ENCODE measurements at places on chromosomes 13 and 19. TPM values are rescaled to one million over a fixed set of nuclear protein-coding genes. Genes with fewer than 3 reads are reported as not detected.

The S1PR5 gene
- not detected for total RNA-seq

The DNAAF3 gene
- total RNA-seq = 0.18 TPM

The MYO1F gene
- 0.37 TPM for total RNA-seq

The RAB3A gene
- 1.2 TPM for total RNA-seq

The TSEN34 gene
- total RNA-seq = 85.4 TPM

The MBD3L3 gene
- total RNA-seq = not detected

The KLC3 gene
- total RNA-seq = 0.37 TPM

DNA sequence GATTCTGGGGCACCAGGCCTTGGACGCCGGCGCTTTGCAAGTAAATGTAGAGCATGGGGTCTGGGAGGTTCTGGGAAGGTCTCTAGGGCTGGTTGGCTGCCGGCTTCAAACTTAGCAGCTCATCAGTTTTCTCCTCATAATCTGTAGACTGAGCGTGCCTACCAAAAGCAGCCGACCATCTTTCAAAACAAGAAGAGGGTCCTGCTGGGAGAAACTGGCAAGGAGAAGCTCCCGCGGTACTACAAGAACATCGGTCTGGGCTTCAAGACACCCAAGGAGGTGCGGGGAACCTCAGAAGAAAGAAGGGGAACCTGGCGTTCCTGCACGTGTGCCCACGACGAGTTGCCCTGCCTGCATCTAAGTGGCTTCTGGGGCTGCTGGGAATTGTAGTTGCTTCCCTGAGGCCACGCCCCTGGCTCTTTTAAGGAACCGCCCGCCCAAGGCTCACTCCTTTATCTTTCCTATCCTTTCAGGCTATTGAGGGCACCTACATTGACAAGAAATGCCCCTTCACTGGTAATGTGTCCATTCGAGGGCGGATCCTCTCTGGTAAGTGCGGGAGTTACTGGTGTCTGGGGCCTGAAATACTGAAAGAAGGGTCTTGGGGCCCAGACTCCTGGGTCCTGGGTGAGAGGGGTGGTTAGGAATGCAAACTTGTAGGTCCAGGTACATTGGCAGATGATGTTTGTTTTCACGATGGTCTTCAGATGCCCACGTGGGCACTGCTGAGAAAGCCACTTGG is 984 bp downstream of the RPS11 start:
- H3K27ac ChIP-seq = peak overlapping the region; percentile 71
- peak overlapping the region; percentile 56 for H3K4me3 ChIP-seq
- H3K36me3 ChIP-seq = peaks cover 54% of the 10 kb centered on the region
- H3K27me3 ChIP-seq = no peaks in the 10 kb centered on the region
- H3K4me1 ChIP-seq = peaks cover 15% of the 10 kb centered on the region

- peak; percentile 39 for DNase-seq
- H3K4me3 ChIP-seq = no peak overlapping the region
- no peak overlapping the region for H3K27ac ChIP-seq
Observed at GRCh38 chr13:31725841-31726240, 13.5 kb upstream of the RXFP2 start.

- no peak for DNase-seq
- no peak overlapping the region for H3K27ac ChIP-seq
- H3K27me3 ChIP-seq = no peaks in the 10 kb centered on the region
Observed at GRCh38 chr19:11166281-11167142, 10.9 kb upstream of the SPC24 start.

GRCh38 chr13:80361883-80362327 is 21.0 kb upstream of the SPRY2 start:
- peak; percentile 56 for DNase-seq
- H3K27ac ChIP-seq = no peak overlapping the region
- no peaks in the 10 kb centered on the region for H3K27me3 ChIP-seq
- no peaks in the 10 kb centered on the region for H3K4me1 ChIP-seq
- H3K36me3 ChIP-seq = no peaks in the 10 kb centered on the region

GRCh38 chr13:45206340-45206739 is 5.5 kb upstream of the KCTD4 start:
- no peaks in the 10 kb centered on the region for H3K27me3 ChIP-seq
- peak overlapping the region; percentile 78 for H3K27ac ChIP-seq
- peak; percentile 77 for DNase-seq

- DNase-seq = no peak
- H3K4me3 ChIP-seq = no peak overlapping the region
- H3K4me1 ChIP-seq = peaks cover 21% of the 10 kb centered on the region
- H3K27ac ChIP-seq = no peak overlapping the region
Observed at GRCh38 chr13:33636955-33637670, 180.8 kb upstream of the RFC3 start.

DNA sequence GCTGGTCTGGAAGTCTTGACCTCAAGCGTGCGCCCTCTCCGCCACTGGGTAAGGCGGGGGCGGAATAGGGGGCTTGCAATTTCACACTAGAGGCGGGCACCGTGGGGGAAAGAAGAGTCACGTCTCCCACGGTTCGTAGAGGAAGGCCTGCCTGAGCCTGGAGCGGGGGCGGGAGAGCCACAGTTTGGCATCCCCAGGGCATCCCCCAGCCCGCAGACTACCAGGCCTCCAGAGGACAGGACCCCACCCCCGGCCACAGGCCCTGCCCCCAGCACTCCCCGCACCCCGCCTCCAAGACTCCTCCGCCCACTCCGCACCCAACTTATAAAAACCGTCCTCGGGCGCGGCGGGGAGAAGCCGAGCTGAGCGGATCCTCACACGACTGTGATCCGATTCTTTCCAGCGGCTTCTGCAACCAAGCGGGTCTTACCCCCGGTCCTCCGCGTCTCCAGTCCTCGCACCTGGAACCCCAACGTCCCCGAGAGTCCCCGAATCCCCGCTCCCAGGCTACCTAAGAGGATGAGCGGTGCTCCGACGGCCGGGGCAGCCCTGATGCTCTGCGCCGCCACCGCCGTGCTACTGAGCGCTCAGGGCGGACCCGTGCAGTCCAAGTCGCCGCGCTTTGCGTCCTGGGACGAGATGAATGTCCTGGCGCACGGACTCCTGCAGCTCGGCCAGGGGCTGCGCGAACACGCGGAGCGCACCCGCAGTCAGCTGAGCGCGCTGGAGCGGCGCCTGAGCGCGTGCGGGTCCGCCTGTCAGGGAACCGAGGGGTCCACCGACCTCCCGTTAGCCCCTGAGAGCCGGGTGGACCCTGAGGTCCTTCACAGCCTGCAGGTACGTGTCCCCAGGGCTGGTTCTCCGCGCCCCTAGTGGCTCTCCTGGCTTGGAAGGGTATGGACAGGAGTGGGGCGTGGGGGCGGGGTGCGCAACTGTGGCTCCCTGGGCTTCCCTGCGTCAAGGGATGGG is at the start of gene ANGPTL4:
Gene ANGPTL4 (plus strand): TSS at position 353 of the 969 bp plus-strand sequence. CDS start 167 bp downstream, at position 520.
- peak; percentile 77 for DNase-seq
- peak within 1 kb of the TSS; percentile 39 for H3K4me3 ChIP-seq
- peaks cover 43% of the 10 kb centered on the region for H3K4me1 ChIP-seq
- H3K36me3 ChIP-seq = no peaks in the 10 kb centered on the region
- H3K27ac ChIP-seq = peak within 1 kb of the TSS; percentile 30

DNA sequence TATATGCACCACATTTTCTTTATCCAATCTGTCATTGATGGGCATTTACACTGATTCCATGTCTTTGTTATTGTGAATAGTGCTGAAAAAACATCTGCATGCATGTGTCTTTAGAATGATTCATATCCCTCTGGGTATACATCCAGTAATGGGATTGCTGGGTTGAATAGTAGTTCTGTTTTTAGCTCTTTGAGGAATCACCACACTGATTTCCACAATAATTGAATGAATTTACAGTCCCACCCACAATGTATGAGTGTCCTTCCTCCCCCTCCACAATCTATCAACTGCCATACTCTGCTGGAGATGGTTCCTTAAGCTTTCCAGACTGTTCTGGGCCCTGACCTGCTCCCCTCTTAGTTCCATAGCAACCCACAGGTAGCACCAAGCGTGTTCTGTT is 667.0 kb downstream of the LIG4 start:
- H3K27me3 ChIP-seq = no peaks in the 10 kb centered on the region
- DNase-seq = no peak
- H3K27ac ChIP-seq = no peak overlapping the region

- DNase-seq = no peak
- no peaks in the 10 kb centered on the region for H3K4me1 ChIP-seq
- no peak overlapping the region for H3K4me3 ChIP-seq
- no peaks in the 10 kb centered on the region for H3K36me3 ChIP-seq
- no peaks in the 10 kb centered on the region for H3K27me3 ChIP-seq
Observed at GRCh38 chr13:95181586-95181985, 119.7 kb downstream of the ABCC4 start.

GRCh38 chr13:103931331-103931845 is 865.2 kb upstream of the SLC10A2 start:
- no peak overlapping the region for H3K27ac ChIP-seq
- H3K4me3 ChIP-seq = no peak overlapping the region
- DNase-seq = no peak

DNA sequence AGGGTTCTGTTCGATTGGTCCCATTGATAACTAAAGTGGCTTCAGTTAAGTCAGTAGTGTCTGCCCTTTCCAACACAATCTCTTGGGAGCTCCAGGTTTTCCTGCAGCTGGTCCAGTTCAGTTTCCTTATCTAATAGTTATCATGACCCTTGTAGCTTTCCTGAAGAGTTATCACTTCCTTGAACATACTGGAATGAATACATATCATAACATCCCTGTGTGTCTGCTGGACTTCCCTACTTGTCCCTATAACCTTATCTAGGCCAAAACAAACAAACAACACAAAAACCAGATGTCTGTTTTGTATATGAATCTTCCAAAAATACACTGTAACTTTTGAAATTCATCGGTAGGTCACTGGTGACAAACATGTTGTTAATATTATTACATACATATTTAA is 167.6 kb downstream of the DCT start:
- H3K27ac ChIP-seq = 0 out of 2 replicates have a peak overlapping the region, but pooled peaks have one; percentile 93
- no peaks in the 10 kb centered on the region for H3K27me3 ChIP-seq
- DNase-seq = no peak
- H3K36me3 ChIP-seq = no peaks in the 10 kb centered on the region
- peaks cover 34% of the 10 kb centered on the region for H3K4me1 ChIP-seq

- no peaks in the 10 kb centered on the region for H3K27me3 ChIP-seq
- peaks cover 29% of the 10 kb centered on the region for H3K4me1 ChIP-seq
- peak overlapping the region; percentile 23 for H3K27ac ChIP-seq
- H3K36me3 ChIP-seq = no peaks in the 10 kb centered on the region
- peak; percentile 36 for DNase-seq
- no peak overlapping the region for H3K4me3 ChIP-seq
Observed at GRCh38 chr13:40589285-40590109, 76.9 kb downstream of the FOXO1 start.

- no peaks in the 10 kb centered on the region for H3K36me3 ChIP-seq
- peaks cover 27% of the 10 kb centered on the region for H3K27me3 ChIP-seq
- no peak for DNase-seq
- peaks cover 16% of the 10 kb centered on the region for H3K4me1 ChIP-seq
- H3K4me3 ChIP-seq = no peak overlapping the region
- no peak overlapping the region for H3K27ac ChIP-seq
Observed at GRCh38 chr19:5338656-5339197, 1.9 kb downstream of the PTPRS start.

GRCh38 chr19:33186431-33187182 is 7.5 kb upstream of the LRP3 start:
- peaks cover 11% of the 10 kb centered on the region for H3K27me3 ChIP-seq
- DNase-seq = no peak
- H3K4me3 ChIP-seq = no peak overlapping the region
- H3K4me1 ChIP-seq = no peaks in the 10 kb centered on the region

- peaks cover 64% of the 10 kb centered on the region for H3K27me3 ChIP-seq
- H3K4me1 ChIP-seq = no peaks in the 10 kb centered on the region
- H3K27ac ChIP-seq = no peak overlapping the region
- no peaks in the 10 kb centered on the region for H3K36me3 ChIP-seq
- no peak overlapping the region for H3K4me3 ChIP-seq
Observed at GRCh38 chr19:4284176-4284958, 5.3 kb downstream of the SHD start.

- no peak overlapping the region for H3K27ac ChIP-seq
- H3K36me3 ChIP-seq = peaks cover 3% of the 10 kb centered on the region
- no peak overlapping the region for H3K4me3 ChIP-seq
- no peaks in the 10 kb centered on the region for H3K27me3 ChIP-seq
Observed at GRCh38 chr13:48535766-48536165, 2.9 kb upstream of the RCBTB2 start.

DNA sequence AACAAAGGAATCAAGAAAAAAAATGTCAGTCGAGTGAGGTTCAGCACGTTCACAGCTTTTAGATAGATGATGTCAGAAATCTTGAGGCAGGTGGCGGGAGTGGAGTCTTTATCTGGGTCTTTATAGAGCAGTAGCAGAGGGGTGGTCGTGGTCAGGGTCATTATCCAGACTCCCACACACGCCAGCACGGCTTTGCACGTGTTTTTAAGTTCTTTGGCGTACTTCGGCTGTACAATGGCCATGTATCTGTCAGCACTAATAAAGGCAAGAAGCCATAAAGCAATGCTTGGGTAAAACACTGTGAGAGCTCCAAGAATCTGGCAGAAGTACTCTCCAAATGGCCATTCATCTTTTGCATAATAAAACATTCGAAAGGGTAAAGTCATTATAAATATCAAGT is 2.9 kb downstream of the GPR18 start:
- DNase-seq = peak; percentile 67
- peaks cover 28% of the 10 kb centered on the region for H3K36me3 ChIP-seq
- no peak overlapping the region for H3K27ac ChIP-seq
- peaks cover under 1% of the 10 kb centered on the region for H3K4me1 ChIP-seq

GRCh38 chr13:35987572-35988513 is 143.3 kb downstream of the DCLK1 start:
- H3K36me3 ChIP-seq = no peaks in the 10 kb centered on the region
- no peak for DNase-seq
- H3K4me3 ChIP-seq = no peak overlapping the region
- no peaks in the 10 kb centered on the region for H3K27me3 ChIP-seq
- no peaks in the 10 kb centered on the region for H3K4me1 ChIP-seq

- DNase-seq = no peak
- H3K27ac ChIP-seq = no peak overlapping the region
- H3K4me3 ChIP-seq = no peak overlapping the region
- H3K4me1 ChIP-seq = peaks cover 8% of the 10 kb centered on the region
Observed at GRCh38 chr19:7527516-7528191, 5.2 kb downstream of the MCOLN1 start.

DNA sequence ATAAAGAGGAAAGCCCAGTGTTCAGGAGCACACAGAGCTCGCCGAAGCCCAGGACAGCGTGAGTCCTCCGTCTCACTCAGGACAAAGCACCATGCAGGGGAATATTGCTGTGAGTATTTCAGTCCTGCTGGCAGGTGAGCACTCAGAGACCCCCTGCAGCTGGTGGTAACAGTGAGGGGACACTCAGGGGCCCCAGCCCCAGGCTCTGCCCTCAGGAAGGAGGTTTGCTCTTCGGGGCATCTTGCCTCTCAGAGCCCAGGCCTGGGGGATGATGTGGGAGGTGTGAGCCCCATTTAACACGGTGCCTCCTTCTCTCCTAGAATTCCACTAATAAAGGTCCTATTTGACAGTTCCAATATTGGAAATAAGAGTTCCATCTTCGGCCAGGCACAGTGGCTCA is 14.8 kb downstream of the LILRA1 start:
- H3K27me3 ChIP-seq = no peaks in the 10 kb centered on the region
- DNase-seq = no peak
- H3K36me3 ChIP-seq = no peaks in the 10 kb centered on the region
- no peaks in the 10 kb centered on the region for H3K4me1 ChIP-seq
- H3K27ac ChIP-seq = no peak overlapping the region

- H3K36me3 ChIP-seq = no peaks in the 10 kb centered on the region
- H3K4me1 ChIP-seq = no peaks in the 10 kb centered on the region
- H3K27ac ChIP-seq = no peak overlapping the region
- DNase-seq = no peak
Observed at GRCh38 chr19:37304190-37304883, 66.6 kb upstream of the ZNF527 start.
